Chondrocyte (in vitro differentiated cells): ENCODE measurements at places on chromosomes 1 and 21. TPM values are rescaled to one million over a fixed set of nuclear protein-coding genes. Genes with fewer than 3 reads are reported as not detected.

Gene SHE
- 0.10 to 0.20 TPM in 2 of 3 replicates, not detected in the other for total RNA-seq

Gene ESRRG
- not detected in 3 replicates for total RNA-seq

Gene CD1D
- total RNA-seq = not detected in 3 replicates

Gene RASSF5
- 0.12 to 0.36 TPM (median 0.27 TPM) in 3 replicates for total RNA-seq

Gene PCAT6
- 4.2 to 6.8 TPM (median 4.5 TPM) in 3 replicates for total RNA-seq

Gene GPR153
- total RNA-seq = 4.2 to 5.8 TPM (median 4.4 TPM) in 3 replicates

Gene GLRX2
- 27.6 to 33.1 TPM (median 31.1 TPM) in 3 replicates for total RNA-seq

Gene BEND5
- 1.5 to 4.2 TPM (median 2.2 TPM) in 3 replicates for total RNA-seq

Gene ZNF683
- not detected in 3 replicates for total RNA-seq

Gene PRELP
- total RNA-seq = 29.5 to 33.7 TPM (median 33.2 TPM) in 3 replicates

Gene KRTAP19-5
- total RNA-seq = not detected in 3 replicates

Gene TMPRSS3
- 0.22 TPM in 1 of 3 replicates, not detected in the others for total RNA-seq

Gene RPAP2
- total RNA-seq = 24.5 to 30.5 TPM (median 25.3 TPM) in 3 replicates

Gene CGN
- total RNA-seq = 0.95 to 1.2 TPM (median 1.0 TPM) in 3 replicates

Gene CD101
- total RNA-seq = 0.79 to 1.4 TPM (median 1.0 TPM) in 3 replicates

Gene NBPF4
- not detected in 3 replicates for total RNA-seq

Gene OLFM3
- total RNA-seq = not detected in 3 replicates

Gene OR2L13
- not detected in 3 replicates for total RNA-seq

Gene CLEC20A
- total RNA-seq = not detected in 3 replicates
